ENCODE measurements at places on chromosomes 2 and 18.

DNA sequence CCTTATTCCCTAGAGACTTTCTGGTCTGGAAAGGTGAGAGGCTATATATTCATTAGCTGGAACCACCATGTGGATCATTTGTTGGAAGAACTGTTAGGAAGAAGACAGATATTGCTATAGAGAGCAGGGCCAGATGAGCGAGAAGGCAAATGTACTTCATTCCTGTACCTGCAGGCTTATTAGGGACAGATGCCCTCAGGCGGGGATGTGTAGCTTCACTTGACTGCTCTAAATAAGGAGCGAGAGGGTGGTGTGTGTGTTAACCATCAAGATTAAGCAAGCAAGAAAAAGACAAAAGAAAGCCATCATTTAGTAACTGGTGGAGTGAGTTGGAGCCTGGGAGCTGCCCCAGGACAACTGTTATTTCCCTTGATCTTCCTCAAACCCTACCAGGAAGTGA lies 36.4 kb downstream of the NEDD4L start:
- no peak for DNase-seq

DNA sequence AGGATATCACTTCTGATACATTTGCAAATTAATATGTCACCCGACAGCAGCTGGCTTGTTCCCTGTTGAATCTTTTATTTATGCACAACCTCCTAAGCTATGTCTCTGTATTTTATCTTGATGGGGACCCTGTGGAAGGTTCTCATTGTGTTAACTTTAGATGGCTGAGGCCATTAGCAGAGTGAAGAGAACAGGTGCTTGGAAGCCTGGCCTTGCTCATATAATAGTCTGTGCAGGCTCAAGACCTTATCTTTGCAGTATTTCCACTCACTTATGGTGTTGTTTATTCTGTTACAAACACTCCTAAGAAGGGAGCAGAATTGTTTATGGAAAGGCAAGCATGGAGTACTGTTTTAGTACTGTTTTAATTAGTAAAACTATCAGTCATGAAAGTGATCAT lies 107.6 kb downstream of the SETBP1 start:
- no peak for DNase-seq

GRCh38 chr2:48826986-48827385 lies 71.5 kb upstream of the LHCGR start:
- DNase-seq, result no peak

GRCh38 chr18:55753643-55754263 lies 165.8 kb upstream of the TCF4 start:
- no peak for DNase-seq

DNA sequence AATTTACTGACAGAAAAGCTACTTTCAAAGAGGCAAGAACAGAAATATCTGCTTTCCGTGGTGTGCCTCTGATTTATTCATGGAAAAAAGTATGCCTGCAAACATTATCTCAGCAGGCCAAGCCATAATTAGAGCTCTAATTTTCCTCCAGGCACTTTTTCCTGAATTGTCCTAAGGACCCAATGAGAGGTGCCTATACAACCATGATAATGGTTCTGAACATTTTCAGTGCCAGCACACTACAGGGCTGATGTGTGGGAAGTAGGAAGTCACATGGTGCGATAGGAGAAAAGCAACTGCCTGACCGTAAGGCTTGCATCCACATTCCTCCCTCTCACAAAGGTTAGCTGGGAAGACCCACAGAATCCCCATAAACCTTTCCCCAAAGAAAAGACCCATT lies 45.9 kb upstream of the EGR4 start:
- no peak for DNase-seq

DNA sequence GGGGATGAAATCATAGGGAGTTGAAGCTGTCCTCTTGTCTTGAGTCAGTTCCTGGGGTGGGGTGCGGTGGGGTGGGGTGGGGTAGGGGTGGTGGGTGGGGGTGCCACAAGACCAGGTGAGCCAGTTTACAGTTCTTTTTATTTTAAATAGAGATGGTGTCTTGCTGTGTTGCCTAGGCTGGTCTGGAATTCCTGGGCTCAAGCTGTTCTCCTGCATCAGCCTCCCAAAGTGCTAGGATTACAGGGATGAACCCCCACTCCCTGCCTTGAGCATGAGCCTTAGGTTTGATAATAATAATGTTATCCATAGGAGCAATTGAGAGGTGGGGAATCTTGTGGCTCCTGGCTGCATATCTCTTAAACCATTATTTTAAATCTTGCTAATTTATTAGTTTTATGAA lies 183.1 kb upstream of the ALPP start:
- no peak for DNase-seq

GRCh38 chr2:69436596-69436937 lies 668 bp downstream of the NFU1 start:
- DNase-seq, result no peak

DNA sequence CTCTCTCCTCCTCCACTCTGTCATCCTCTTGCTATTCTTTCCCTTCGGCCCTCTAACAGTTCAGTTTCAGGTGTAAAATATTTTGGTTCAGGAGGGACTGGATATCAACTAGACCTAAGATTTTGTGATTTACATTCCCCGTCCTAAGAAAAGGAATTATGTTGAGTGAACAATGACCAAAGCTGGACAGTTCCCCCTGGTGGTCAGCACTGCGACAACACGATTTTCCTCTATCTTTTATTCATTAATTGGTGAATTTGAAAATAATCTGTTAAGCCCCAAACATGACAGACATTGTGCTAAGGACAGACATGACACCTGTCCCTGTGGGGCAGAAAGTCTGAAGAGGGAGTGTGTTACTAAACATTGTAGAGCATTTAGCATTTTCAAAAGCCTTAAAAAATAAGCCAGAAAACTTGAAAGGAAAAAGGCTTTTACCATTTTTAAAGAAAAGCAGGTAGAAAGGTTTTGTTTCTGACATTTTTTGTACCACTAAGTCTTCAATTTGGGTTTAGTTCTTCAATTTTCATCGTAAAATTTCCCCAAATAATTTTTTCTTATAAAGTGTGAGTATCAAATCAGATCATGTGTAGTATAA lies 28.4 kb upstream of the GTF2A1L start:
- no peak for DNase-seq

GRCh38 chr18:42640160-42640559 lies 475.3 kb downstream of the RIT2 start:
- no peak for DNase-seq

GRCh38 chr2:60560734-60561644 lies 7.5 kb upstream of the BCL11A start:
- DNase-seq, result no peak

DNA sequence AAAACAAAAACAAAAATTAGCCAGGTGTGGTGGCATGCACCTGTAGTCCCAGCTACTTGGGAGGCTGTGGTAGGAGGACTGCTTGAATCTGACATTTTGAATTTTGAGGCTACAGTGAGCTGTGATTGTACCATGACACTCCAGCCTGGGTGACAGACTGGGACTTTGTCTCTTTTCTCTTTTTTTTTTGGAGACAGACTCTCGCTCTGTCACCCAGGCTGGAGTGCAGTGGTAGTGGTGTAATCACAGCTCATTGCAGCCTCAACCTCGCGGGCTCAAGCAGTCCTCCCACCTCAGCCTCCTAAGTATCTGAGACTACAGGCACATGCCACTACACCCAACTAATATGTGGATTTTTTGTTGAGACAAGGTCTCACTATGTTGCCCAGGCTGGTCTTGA lies 35.6 kb downstream of the ANKRD44 start:
- DNase-seq, result no peak

- no peak for DNase-seq
Measured at GRCh38 chr2:212021947-212022346, 516.7 kb downstream of the ERBB4 start.
